ENCODE measurements at places on chromosomes 2 and 18.

- no peak for DNase-seq
These were observed 89.4 kb downstream of the CELF4 start for GRCh38 chr18:37476182-37476581.

DNA sequence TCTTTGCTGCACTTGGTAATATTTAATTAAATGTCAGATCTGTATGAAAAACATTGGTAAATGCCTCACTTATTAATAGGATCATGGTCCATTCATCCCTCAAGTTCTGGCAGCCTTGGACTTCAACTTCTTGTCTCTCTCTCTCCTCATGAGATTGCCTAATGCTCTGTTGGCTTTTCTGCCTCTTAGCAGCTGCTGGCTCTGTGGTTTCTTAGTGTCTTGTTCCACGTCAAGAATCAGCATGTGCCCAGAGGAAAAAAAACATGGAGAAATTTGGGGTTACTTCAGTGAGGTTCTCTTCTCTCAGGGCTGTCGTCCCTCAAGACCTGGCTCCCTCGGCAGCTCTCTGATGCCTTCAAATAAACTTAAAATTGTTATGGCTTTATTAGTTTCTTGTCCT lies 75.4 kb downstream of the TAF4B start:
- DNase-seq: no peak

DNA sequence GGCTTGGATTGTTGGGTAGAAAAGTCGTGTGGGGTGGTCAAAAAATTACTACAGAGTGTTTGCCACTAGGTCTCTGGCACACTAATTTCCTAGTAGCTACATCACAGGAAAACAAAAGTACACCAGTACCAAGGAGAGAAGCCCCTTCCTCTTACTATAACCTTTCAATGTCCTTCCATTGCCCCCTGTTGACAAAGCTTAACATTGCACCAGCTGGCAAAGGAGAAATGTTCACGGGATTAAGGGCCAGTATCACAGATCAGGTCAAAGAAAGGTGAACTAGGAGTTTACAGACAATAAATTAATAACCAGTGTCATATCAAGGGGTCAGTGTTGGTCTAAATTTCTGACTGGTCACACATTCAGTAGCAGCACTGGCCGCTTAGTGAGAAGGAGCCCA lies 1139.6 kb upstream of the FAM98A start:
- DNase-seq: no peak

DNA sequence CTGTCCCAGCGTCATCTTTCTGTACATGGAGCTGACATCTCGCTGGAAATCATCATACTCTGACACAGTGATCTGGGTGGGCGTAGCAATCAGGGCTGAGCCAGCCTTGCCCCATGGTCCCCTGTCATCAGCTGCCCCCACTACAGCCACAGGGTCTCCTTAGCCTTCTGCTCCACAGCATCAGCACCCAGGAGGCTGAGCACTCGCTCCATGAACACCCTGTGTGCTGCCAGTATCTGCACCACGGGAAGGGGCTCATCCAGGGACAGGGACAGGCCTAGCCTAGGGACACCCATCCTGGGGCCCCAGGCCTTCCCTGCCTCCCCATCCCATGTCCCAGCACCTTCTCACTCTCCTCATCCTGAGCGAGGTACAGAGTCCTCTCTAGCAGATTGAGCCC lies 11.4 kb downstream of the ALPG start:
- no peak for DNase-seq

- DNase-seq: no peak
These were observed 199.6 kb upstream of the FBXO11 start for GRCh38 chr2:48105848-48106247.

Data from pancreas (tissue), 10 donors.